ENCODE measurements at places on chromosomes 3 and 15.

GRCh38 chr3:24387000-24387399, 107.7 kb downstream of the THRB start:
- peak; percentile 12 for DNase-seq

DNA sequence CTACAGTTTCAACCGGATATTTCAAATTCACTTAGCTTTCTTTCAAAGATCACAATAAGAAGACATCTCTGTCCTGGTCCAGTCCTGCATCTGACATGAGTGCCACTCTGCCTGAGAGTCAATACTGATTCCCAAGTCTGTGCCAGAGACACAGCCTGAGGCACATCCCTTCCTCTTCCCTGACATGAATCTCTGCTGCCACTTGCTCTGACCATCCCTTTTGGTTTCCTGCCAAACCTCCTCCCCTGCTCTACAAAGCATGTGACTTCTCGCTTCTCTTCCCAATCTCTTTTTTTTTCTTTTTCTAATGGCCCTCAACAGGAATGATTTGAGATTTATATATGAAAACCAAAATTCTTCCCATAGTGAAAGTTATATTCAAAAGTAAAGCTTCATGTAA, 117.9 kb downstream of the MECOM start:
- no peak for DNase-seq

DNA sequence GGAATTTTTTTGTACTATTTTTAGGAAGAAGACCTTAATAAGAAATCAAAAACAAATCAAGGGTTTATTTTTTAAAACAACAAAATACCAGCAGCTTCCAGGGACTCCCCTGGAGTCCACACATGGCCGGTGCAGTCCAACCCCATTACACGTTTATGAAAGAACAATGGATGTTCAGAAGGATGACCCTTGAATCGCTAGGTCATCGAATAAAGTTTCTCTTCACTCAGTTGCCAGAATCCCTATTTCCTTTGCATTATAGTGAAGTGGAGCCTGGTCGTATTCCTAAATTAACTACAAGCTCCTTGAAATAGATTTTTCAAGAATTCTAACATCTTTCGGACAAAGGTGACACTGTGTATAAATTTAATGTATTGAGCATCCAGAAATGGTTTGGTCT, 95.1 kb downstream of the BDH1 start:
- no peak for DNase-seq

- peak; percentile 50 for DNase-seq
Observed at GRCh38 chr3:135992072-135992471, 26.5 kb downstream of the PPP2R3A start.

DNA sequence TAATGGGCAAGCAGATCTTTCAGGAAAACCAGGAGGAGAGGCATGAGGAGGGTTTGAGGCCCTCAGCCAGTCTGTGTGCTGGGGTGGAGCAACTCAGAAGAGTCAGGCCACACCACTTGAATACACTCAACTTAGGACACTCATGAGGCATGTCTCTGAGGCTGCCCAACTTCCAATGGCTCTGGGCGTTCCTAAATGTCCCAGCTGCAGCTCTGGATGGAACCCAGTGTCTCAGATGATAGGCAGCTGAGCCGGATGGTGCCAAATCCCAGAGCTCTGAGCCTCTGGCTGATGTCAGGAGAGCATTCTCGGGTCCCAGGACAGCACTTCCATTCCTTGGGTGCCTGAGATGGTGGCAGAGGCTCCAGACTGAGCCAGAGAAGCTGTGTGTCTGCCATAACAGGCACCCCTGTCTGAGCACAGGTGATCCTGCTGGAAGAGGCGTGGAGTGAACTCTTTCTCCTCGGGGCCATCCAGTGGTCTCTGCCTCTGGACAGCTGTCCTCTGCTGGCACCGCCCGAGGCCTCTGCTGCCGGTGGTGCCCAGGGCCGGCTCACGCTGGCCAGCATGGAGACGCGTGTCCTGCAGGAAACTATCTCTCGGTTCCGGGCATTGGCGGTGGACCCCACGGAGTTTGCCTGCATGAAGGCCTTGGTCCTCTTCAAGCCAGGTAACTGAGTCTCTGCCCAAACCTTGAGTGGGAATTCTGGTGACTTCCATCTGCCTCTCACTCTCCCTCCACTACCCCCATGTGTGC, 2.8 kb downstream of the NR2E3 start:
- DNase-seq, result no peak

GRCh38 chr3:127764841-127765362, 57.4 kb downstream of the MGLL start:
- DNase-seq, result no peak

GRCh38 chr3:22475665-22476240, 724.7 kb upstream of the ZNF385D start:
- DNase-seq, result no peak

DNA sequence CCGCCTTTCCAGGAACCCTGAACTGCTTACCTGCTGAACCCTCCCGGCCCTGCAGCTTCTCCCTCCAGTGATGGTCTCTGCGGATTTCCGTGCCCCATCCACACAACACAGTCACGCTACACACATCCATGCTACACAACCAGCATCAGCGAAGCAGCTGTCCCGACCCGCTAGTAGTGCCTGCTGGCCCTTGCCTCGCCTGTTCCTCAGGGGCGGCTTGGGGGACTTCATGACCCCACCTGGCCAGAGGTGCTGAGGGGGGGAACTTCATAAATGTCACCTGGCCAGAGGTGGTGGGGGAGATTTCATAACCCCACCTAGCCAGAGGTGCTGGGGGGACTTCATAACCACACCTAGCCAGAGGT, 530 bp upstream of the TUBGCP5 start:
- DNase-seq, result no peak

DNA sequence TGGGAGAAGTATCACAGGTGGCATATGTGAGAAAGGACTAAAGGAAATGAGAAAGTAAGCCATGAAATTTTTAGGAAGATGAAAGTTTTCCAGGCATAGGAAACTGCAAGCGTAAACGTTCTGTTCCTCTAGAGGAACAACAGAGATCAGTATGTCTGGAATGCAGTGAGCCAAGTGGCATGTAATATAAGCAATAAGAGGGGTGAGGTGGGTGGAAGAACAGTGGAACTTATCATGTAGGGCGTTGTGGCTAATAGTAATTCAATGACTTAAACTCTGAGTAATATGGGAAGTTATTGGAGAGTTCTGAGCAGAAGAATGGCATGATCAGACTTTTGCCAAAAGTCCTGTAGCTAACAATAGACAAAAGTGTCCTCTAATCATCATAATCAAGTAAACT, 902.9 kb downstream of the EPHA3 start:
- DNase-seq, result peak; percentile 32

DNA sequence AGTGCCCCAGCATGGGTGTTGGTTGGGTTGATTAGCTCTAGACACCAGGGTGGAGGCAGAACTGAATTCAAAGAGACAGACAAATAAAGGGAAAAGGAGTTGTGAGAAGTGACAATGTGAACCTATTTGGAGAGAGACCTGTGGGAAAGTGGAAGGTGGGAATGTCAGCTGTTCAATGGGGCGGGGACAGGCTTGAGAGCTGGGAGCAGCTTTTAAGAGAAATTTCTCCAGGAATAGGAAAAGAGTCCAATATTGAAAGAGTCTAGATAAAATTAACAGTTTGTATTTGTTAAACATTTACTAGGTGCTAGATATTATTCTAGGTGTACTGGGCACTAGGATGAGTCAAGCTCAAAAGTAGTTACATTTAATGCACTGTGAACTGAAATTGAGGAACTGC, 225.3 kb downstream of the GAP43 start:
- DNase-seq, result no peak

- DNase-seq, result no peak
Observed at GRCh38 chr3:19632099-19633074, 301.6 kb downstream of the EFHB start.

DNA sequence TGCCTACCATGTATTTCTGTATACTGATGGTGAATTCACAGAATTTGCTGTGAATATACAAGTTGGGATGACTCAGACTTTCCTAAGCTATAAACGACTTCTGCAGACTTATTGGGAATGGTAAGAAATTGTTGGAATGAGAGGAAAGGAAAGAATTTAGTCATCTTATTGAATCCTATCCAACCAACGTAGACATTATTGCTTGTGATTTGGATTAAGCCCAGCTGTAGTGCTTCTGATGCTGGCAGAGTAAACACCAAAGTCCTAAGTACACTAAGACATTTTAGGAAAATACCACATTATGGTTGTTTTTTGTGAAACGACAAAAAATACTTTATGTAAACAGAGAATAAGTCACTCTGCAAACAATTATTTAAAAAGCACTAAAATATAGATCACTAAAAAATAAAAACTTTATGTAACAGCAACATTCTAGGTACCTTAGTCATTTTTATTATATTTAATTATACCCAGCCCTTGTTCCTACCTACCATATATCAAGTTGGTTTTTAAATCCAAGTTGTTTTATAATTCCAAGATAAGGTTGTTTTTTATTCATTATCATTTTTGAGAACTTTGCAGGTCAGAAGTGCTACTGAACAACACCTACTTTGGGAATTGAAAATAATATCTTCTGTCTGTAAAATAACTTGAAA, 99.2 kb upstream of the MLF1 start:
- peak; percentile 92 for DNase-seq

GRCh38 chr3:10453431-10454163, 51.8 kb downstream of the ATP2B2 start:
- DNase-seq, result no peak

DNA sequence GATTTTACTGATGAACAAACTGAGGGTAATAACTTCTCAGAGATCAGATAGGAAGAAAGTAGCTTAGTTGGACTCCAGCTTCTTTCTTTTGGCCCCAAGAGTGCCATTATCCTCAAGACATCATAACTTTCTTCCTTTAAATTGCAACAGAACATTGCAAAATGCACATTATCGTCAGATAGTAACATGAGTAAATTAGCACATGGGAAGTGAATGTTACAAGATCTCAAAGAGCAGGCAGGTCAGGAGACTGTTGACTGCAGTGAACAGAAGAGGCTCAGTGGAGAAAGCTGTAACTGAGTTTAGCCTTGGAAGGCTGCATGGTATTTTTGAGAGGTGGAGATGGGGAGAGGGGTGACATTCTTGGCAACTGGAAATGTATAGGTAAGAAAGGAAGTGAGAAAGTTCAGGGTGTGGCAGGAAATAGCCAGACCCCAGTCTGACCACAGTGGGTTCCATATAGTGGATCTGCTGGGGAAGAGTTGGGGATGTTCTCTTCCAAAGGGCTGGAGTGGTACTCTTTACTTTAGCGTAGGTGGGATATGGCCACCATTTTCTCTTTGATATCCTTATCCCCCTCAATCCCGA, 307.7 kb downstream of the RPLP1 start:
- no peak for DNase-seq

DNA sequence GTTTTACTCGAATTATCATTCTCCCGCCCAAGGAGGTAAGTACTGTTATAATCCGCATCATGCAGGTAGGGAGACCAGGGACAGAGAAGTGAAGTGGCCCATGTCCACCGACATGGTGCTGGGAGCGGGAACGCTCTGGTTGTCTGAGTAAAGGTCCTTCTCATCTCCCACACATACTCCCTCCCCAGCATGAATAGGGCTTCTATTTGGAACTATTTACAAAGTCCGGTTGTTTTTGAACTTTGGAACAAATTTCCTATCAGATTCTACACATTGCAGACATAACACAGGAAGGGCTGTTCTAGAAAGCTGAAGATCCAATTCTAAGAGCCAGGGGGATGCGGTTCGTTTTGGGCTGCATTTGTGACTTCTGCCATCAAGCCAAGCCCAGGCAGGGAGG, 94.8 kb upstream of the TLE3 start:
- DNase-seq, result no peak

GRCh38 chr3:157618075-157618760, 115.0 kb upstream of the VEPH1 start:
- peak; percentile 74 for DNase-seq

- no peak for DNase-seq
Observed at GRCh38 chr3:42277676-42278075, 11.7 kb upstream of the CCK start.

GRCh38 chr3:34568766-34569165, 770.3 kb downstream of the PDCD6IP start:
- no peak for DNase-seq

- no peak for DNase-seq
Observed at GRCh38 chr15:98530570-98530969, 117.8 kb upstream of the IGF1R start.

GRCh38 chr3:122559906-122560305, 4.2 kb downstream of the PARP9 start:
- DNase-seq, result no peak

DNA sequence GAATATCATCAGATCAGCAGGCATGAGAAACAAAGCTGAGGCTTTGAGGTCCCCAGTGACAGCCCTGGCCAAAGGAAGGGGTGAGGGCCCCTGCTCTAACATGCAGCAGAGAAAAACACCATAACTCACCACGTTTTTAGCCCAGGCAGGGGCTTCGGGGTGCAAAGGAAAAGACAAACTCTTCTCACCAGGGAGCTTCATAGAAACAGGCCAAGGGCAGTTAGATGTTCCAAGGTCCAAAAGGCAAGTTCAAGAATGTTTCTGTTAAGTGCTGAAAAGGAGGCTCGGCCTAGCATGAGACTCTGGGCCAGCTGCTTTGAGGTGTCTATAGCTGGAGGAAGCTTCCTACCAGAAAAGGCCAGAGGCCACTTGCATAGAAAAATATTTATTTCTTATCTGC, 608.4 kb upstream of the CFAP20DC start:
- DNase-seq, result no peak

- no peak for DNase-seq
Observed at GRCh38 chr3:41198526-41198925, 779 bp upstream of the CTNNB1 start.

DNA sequence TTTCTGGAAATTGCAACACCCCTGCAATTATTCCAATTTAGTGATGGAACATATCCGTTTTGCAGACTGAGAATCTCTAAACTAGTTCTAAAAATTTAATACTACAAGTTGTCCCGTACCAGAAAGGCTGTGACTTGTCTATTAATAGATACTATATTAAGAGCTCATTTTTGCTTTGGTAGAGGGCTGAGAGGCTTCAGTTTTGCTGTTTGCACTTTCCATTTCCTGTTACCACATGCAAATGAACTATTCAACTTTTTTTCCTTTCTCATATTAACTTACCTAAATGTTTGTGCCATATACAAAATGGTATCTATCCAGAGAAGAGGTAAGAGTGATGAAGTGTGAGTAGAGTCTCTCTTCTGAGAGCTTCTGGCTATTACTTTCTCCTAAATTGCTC, 101.5 kb upstream of the CRBN start:
- no peak for DNase-seq

GRCh38 chr3:40179016-40179415, 130.5 kb upstream of the EIF1B start:
- DNase-seq, result peak; percentile 45

DNA sequence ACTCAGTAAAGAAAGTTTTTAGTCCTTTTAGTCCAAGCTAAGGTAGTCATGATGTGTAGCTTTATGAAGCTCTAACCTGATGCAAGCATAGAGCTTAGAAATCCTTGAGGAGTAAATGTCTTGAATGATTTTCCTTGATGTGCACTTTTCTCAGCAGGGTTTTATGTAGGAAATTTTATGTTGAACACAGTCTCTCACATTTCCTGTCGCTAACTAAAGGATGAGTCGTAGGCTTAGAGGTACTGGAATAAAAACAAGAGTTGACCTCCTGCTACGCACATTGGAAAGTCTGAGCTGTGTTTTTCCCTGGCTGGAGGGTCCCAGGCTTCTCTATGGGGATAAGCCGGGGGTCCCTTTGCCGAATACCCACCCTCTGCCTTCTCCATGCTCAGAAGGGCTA, 34.7 kb upstream of the ZPLD1 start:
- no peak for DNase-seq
